ENCODE measurements at places on chromosomes 3 and 15.

- no peak for DNase-seq
Observed at GRCh38 chr3:26757978-26758377, 135.4 kb downstream of the LRRC3B start.

GRCh38 chr15:49235446-49236124, 65.5 kb downstream of the GALK2 start:
- DNase-seq: peak; percentile 56

- DNase-seq: no peak
Observed at GRCh38 chr3:169264711-169265110, 398.8 kb downstream of the MECOM start.

DNA sequence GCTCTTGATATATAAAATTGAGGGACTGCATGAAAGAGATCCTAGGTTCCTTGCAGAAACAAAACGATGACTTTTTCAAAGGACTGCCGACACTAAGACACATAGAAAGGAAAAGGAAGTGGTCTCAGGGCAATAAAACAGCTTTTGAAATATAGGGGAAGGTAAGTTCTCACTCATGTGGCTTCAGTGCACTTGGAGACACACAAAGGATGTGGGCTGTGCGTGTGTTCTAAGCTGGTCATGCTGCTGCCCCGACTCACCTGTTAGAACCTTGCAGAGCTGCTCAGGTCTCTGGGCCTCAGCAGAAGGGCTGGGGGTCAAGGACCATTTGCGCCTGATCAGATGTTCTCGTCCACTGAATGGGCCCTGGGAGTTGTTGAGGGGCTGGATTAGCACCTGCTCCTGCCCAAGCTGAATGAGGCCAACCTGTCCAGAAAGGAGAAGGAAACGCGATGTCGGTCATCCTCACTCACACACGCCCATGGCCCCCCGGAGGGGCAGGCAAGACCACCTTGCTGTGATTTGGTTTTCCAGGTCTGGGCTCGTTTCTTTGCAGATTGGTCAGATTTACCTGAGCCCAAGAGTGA, 11.1 kb downstream of the ADAMTS17 start:
- DNase-seq: no peak

GRCh38 chr3:116078561-116078960, 366.7 kb downstream of the LSAMP start:
- DNase-seq: no peak

- DNase-seq: peak; percentile 31
Observed at GRCh38 chr3:161305095-161305991, 66.0 kb downstream of the SPTSSB start.

DNA sequence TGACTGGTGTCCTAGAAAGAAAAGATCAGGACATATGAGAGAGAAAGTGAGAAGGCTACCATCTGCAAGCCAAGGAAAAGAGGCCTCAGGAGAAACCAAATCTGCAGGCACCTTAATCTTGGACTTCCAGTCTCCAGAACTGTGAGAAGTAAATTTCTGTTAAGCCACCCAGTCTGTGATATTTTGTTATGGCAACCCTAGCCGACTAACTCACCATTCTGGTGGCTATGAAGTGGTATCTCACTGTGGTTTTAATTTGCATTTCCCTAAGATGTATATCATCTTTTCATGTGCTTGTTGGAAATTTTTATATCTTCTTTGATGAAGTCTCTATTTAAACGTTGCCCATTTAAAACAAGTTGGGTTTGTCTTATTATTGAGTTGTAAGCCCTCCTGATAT, 40.6 kb downstream of the ILDR1 start:
- DNase-seq: no peak

GRCh38 chr15:86624261-86625036, 544.8 kb downstream of the AGBL1 start:
- peak; percentile 97 for DNase-seq

GRCh38 chr15:94107652-94108051, 123.7 kb upstream of the MCTP2 start:
- no peak for DNase-seq

GRCh38 chr3:58666683-58667082, at the start of gene FAM3D:
Gene FAM3D (minus strand): TSS chr3:58666774. CDS start chr3:58655563, 11,211 bp downstream.
- peak; percentile 7 for DNase-seq

- no peak for DNase-seq
Observed at GRCh38 chr3:8886546-8886945, 76.7 kb downstream of the RAD18 start.

DNA sequence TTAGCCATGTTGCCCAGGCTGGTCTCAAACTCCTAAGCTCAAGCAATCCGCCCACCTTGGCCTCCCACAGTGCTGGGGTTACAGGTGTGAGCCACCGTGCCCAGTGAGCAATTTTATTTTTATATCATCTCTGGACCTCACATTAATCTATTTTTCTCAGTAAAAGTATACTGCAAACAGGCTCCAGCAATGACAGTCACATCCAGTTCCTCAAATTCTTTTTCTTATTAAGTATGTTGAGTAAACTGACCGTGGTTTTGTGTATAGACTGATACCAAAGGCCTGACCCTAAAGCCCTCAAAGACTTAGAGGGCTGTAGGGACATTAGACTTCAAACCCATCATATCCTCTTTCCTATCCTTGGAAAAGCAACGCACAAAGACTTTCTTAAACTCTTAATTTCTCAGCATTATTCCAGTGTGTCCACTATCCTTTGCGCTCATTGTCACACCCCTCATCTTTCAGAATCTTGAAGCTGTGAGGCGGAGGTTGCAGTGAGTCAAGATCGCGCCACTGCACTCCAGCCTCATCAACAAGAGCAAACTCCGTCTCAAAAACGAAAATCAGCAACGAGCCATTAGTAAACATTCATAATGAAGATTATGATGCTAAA, 2.0 kb downstream of the NGLY1 start:
- DNase-seq: no peak

DNA sequence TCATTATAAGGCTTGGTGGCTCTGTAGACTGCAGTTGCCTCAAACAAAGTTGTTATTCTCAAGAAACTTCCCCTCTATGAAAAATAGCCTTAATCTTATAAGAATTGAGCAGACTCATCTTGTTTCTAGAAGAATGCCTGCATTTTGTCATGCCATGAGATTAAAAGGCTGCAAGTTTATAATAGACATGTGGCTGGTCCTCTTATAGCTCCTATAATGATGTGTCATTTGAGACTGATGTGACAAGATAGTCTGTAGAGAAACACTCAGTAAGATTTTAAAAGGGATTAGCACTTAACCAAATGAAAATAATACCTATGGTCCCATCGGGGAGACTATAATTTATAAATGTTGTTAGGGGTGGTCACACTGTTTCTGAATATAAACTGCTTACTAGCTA, 312.5 kb downstream of the OXSM start:
- no peak for DNase-seq

GRCh38 chr15:25527118-25527517, 88.3 kb upstream of the UBE3A start:
- no peak for DNase-seq

- DNase-seq: no peak
Observed at GRCh38 chr3:149486726-149487125, 12.2 kb downstream of the TM4SF4 start.

GRCh38 chr3:142013326-142013980, 135.9 kb downstream of the TFDP2 start:
- no peak for DNase-seq

GRCh38 chr3:13274551-13275332, 145.4 kb downstream of the NUP210 start:
- DNase-seq: no peak

GRCh38 chr3:45841420-45841756, 531 bp downstream of the LZTFL1 start:
- DNase-seq: peak; percentile 16

DNA sequence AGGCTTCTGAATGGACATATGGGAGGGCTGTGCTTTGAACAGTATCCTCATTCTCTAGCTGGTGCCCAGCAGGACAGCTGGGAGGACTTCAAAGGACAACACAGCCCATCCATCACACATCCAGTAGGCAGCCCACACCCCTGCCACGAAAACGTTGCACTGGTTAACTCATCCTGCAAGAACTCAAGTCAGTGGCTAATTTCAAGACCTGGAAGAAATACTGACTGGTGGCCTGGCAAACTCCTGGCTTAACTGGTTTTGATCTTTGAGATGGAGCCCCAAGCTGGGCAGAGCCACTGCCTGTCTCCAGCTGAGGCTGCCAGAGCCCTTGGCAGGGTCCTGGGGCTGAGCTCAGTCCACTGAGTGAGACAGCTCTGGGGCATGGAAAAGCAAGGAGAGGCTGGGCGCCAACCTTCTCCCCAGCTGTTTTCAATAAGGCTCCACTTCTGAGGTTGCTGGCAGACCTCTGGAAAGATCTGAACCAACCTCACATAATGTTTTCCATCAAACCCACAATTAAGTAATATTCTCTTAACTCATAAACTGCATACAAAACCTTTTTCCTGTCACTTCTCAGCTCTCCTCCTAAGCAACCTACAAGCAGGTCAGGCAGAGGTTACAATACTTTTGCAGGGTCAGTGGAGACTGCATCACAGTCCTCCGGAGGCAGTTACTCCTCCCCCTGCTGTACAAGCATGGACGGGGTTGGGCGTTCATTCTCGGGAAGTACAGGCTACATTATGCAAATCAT, 110.3 kb downstream of the MYLK start:
- DNase-seq: no peak

- DNase-seq: no peak
Observed at GRCh38 chr15:74422265-74422651, 11.5 kb downstream of the SEMA7A start.

- DNase-seq: peak; percentile 21
Observed at GRCh38 chr3:20185331-20185678, 701 bp downstream of the SGO1 start.

- DNase-seq: no peak
Observed at GRCh38 chr3:108414007-108414406, 96.4 kb downstream of the MYH15 start.

DNA sequence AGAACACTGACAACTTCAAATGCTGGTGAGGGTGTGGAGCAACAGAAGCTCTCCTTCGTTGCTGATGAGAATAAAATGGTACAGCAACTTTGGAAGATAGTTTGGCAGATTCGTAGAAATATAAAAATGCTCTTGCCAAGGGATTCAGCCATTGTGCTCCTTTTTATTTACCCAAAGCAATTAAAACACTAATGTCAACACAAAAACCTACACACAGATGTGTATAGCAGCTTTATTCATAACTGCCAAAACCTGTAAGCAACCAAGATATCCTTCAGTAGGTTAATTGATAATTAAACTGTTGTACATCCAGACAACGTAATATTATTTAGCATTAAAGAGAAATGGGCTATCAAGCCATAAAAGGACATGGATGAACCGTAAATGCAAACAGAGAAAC, 37.8 kb upstream of the LSAMP start:
- no peak for DNase-seq

GRCh38 chr3:122898298-122898697, 103.4 kb downstream of the SLC49A4 start:
- no peak for DNase-seq

DNA sequence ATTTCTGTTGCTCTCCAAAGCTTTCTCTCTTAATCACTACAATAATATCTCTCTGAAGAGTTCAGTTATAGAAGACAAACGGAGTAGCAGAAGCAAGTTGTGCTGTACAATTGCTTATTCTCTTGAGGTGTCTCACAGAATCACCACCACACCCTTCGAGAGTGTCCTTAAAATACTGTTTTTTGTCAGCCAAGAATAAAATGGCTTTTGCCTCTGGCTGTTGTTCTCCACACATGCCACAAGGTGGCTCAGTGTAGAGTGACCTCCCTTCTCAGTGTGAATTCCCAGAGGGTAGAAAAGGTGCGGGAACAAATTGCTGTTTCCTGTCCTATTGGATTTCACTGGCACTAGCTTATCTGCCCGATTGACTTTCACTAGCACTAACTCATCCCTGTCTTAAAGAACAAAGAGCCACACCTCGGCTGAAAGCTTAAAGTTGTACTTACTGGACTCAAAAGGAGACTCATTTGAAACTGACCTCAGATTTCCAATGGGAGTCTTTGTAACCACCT, 134.2 kb upstream of the SATB1 start:
- DNase-seq: peak; percentile 42

GRCh38 chr3:132293251-132293650, 24.0 kb upstream of the ACP3 start:
- no peak for DNase-seq

GRCh38 chr3:117868766-117869165, 1159.2 kb downstream of the TUSC7 start:
- DNase-seq: no peak

- no peak for DNase-seq
Observed at GRCh38 chr3:140532793-140533330, 145.0 kb upstream of the TRIM42 start.

GRCh38 chr15:52414936-52415335, 113.7 kb downstream of the MYO5A start:
- no peak for DNase-seq

- no peak for DNase-seq
Observed at GRCh38 chr3:59469948-59470723, 420.3 kb upstream of the CFAP20DC start.

DNA sequence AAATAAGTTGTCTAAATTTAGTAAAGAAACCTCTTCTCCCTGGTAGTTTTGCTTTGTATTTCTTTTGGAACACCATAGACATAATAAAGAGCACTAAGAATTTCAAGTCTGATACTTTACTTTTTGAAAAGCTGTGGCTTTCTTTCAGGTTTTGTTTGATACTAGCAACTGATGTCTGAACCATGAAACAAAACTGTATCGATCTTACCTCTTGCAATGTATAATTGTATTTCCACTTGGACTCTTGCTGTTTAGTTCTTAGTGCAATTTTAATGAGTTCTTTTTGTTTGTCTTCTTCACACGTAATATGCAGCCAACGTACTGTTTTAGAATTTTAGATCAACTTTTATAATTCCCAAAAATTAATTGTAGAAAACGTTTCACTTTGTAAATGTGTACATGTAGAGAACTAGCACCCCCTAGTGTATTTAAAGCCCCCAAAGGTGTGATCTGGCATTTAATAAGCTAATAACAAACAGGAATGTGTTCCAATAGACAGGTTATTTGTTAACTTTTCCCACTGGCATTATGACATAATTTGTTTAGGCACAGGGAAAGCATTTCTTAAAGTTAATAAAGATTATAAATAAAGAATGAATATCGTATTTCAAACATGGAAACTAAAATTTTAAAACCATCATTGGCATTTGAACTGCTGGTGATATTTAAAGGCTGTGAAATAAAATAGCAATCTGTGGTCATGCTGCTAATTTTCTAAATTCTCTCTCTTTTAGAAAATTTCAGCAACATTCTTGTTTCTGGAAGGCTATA, 289.1 kb upstream of the DNAJC19 start:
- no peak for DNase-seq

DNA sequence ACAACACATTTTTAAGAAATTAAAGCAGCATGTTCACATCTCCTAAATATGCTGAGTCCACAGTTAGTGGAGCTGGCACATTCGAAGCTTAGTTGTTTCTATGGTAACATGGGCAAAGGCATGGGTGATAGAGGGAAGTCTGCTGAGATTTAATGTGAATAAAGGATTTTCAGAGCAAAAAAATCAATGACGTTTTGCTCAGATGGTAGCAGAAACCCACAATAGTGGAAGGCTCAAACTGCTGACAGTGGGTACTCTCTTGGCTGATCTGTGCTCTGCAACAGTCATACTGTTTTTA, 795.1 kb upstream of the ARPP21 start:
- DNase-seq: no peak
